Bronchus fibroblast of lung (primary cell): ENCODE measurements at places on chromosomes 7 and 10. TPM values are rescaled to one million over a fixed set of nuclear protein-coding genes. Genes with fewer than 3 reads are reported as not detected.

Gene PHYH
- 16.5 and 19.2 TPM in 2 replicates for total RNA-seq

Gene CALCR
- not detected in 2 replicates for total RNA-seq

Gene CYP2C8
- not detected in 2 replicates for total RNA-seq

Gene PPP1R17
- total RNA-seq: not detected in 2 replicates

Gene ATP5F1C
- 276 and 287 TPM in 2 replicates for total RNA-seq

Gene RHOBTB1
- total RNA-seq: 15.6 and 22.2 TPM in 2 replicates

Gene C10orf143
- total RNA-seq: 1.0 and 1.7 TPM in 2 replicates

Gene PI4K2A
- total RNA-seq: 22.2 and 22.3 TPM in 2 replicates

Gene ASAH2B
- 3.4 and 3.6 TPM in 2 replicates for total RNA-seq

Gene GIMAP2
- 0.15 and 0.34 TPM in 2 replicates for total RNA-seq

Gene HTR5A
- not detected in 2 replicates for total RNA-seq

Gene KCNIP2
- total RNA-seq: under 0.01 and 0.17 TPM in 2 replicates

Gene CPA1
- under 0.01 TPM in 1 of 2 replicates, not detected in the other for total RNA-seq

Gene FAM20C
- total RNA-seq: 137 and 144 TPM in 2 replicates

Gene HYAL4
- total RNA-seq: not detected in 2 replicates

Gene SLC16A12
- 3.6 and 3.9 TPM in 2 replicates for total RNA-seq

Gene CACNA2D1
- total RNA-seq: 5.4 and 8.2 TPM in 2 replicates

Gene NEBL
- 1.2 and 1.3 TPM in 2 replicates for total RNA-seq

Gene DDC
- not detected in 2 replicates for total RNA-seq

Gene ANKRD7
- 0.67 and 0.89 TPM in 2 replicates for total RNA-seq

Gene HOXA13
- not detected in 2 replicates for total RNA-seq

Gene SLC26A3
- not detected in 2 replicates for total RNA-seq

Gene TMEM184A
- total RNA-seq: under 0.01 TPM in 1 of 2 replicates, not detected in the other

Gene SPDYE11
- not detected in 2 replicates for total RNA-seq

Gene IMMP2L
- 10.1 and 11.6 TPM in 2 replicates for total RNA-seq

Gene PRPF18
- total RNA-seq: 14.7 and 21.7 TPM in 2 replicates

Gene PSPH
- total RNA-seq: 101 and 111 TPM in 2 replicates

Gene CPA4
- 26.7 and 28.1 TPM in 2 replicates for total RNA-seq

Gene TMEM225B
- 0.17 and 0.59 TPM in 2 replicates for total RNA-seq

Gene LIPF
- total RNA-seq: not detected in 2 replicates

Gene BTBD16
- not detected in 2 replicates for total RNA-seq

Gene GATA3
- not detected in 2 replicates for total RNA-seq

Gene PNLIP
- not detected in 2 replicates for total RNA-seq

Gene SPDYE6
- total RNA-seq: not detected in 2 replicates

Gene OR9A2
- total RNA-seq: not detected in 2 replicates

Gene SPDYE16
- not detected in 2 replicates for total RNA-seq

Gene TMEM236
- total RNA-seq: not detected in 2 replicates

Gene CALN1
- total RNA-seq: under 0.01 TPM in 1 of 2 replicates, not detected in the other

Gene DPCD
- 51.9 and 53.5 TPM in 2 replicates for total RNA-seq

Gene SORBS1
- total RNA-seq: 0.34 and 0.59 TPM in 2 replicates
